ENCODE measurements at places on chromosomes 2 and 18.
A peak's percentile ranks its signal among the peaks of the same experiment; 100 is the strongest.

DNA sequence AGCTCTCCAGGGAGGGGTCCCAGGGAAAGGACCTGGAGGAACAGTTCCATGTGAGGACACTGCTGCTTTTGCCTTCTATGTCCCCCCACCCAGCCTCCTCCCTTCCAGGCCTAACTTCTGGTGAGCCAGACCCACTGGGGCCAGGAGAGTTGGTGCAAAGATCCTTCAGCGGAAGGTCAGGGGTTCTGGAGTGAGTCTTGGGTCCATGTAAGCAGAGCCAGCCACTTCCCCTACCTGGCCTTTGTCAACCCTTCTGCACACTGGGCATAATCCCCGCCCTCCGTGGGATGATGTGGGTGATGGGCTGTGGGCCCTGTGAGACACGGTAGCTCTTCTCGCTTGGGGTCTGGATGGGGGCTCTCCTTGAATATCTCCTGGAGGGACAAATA, 76.9 kb downstream of the RHOB start:
- DNase-seq: no peak

DNA sequence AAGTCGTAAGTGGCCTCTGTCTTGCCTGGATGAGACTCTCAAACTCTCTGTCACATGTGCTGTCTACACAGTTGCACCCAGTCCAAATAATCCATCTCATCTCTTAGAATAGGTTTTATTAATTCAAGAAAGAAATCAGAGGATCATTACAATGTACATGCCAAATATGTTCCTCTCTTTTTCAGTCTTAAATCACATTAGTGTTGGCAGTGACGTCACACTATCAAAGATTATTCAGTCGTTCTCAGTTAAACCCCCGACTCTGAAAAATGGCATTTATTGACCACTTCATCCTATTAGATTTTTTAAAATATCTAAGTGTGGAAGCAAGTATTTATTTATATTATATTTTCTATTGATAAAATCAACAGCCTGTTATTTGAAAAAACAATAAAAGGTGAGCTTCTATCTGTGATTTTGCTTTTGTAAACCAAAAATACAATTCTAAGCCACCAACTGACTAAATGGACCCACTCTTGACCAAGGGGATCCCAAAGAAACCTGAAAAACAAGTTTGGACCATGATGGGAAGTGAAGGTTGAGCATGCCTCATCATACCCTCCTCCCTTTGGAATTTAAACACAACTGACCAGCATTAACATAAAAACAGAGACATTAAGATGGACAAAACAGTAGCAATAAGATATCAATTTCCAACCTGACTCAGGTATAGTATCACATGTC, 1894.4 kb upstream of the LRRTM1 start:
- no peak for DNase-seq

DNA sequence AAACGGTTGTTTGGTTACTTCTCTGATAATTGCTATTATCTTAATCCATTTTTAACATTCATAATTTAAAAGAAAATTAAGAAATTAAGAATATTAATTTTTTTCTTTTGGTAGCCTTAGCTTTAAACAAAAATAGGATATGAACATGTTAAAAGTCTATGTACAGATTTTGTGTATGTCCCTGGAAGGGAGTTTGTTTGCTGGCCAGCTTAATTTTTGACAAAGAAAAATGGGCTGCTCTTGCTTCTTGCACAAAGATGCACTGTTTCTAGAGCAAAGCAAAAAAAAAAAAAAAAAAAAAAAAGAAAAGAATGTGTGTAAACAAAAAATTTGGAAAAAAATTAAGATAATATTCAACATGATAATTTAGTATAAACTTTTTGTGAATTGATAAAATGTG, 1.3 kb downstream of the RFTN2 start:
- DNase-seq: no peak

DNA sequence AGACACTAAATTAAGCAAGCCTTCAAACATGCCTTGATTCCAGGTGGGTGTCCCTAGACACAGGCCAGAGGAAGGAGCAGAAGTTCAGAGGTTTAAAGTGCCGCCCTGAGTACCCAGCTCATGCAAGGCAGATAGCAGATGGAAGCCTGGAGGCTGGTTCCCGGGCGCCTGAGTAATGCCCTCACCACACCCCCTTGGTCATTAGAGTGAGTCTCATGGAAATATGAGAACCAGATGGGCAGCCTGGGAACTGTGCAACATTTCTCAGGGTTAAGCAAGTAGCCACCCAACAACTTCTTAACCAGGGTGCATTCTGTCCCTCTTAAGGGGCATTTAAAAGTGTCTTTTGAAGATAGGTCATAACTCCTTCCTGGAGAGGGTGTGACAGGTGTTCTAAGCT, 44.1 kb downstream of the TGFA start:
- no peak for DNase-seq

GRCh38 chr18:53457068-53457467, 767.4 kb downstream of the MBD2 start:
- DNase-seq: peak; percentile 70

DNA sequence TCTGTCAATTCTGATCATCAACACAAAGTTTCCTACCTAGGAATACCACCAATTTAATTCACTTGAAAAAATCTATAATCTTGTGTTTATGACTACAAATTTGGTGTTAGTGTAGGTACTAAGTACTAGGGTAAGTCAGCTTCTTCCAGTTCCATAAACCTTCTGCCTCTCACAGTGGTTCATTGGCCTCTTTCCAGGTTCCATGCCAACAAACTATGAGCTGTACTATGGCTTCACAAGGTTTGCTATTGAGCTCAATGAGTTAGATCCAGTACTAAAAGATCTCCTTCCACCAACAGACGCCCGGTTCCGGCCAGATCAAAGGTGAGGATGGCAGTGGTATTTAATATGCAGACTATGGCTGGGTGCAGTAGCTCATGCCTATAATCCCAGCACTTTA, 58.8 kb downstream of the PRKRA start:
- no peak for DNase-seq

DNA sequence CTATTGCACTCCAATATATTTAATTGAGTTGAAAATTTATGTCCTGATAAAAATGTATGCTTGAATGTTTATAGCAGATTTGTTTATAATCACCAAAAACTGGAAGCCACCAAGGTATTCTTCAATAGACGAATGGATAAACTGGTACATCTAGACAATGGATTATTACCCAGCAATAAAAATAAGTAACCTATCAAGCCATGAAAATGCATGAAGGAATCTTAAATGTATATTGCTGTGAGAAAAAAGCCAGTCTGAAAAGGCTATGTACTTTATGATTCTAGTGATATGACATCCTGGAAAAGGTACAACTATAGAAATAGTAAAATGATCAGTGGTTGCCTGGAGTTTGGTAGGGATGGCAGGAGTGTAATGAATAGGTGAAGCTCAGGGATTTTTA, 580.7 kb downstream of the DCC start:
- no peak for DNase-seq
